ENCODE measurements at places on chromosomes 5 and 9.

DNA sequence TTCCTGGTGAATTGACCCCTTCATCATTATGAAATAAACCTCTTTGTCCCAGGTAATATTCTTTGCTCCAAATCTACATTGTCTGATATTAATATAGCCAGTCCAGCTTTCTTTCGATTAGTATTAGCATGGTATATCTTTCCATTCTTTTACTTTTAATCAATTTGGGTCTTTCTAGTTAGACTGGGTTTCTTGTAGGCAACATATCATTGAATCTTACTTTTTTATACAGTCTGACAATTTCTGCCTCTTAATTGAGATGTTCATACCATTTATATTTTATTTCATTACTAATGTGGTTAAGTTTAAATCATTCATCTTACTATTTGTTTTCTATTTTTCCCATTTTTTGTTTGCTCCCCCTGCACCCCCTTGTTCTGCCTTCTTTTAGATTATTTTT is 61.7 kb upstream of the LIFR start:
- no peak for DNase-seq

DNA sequence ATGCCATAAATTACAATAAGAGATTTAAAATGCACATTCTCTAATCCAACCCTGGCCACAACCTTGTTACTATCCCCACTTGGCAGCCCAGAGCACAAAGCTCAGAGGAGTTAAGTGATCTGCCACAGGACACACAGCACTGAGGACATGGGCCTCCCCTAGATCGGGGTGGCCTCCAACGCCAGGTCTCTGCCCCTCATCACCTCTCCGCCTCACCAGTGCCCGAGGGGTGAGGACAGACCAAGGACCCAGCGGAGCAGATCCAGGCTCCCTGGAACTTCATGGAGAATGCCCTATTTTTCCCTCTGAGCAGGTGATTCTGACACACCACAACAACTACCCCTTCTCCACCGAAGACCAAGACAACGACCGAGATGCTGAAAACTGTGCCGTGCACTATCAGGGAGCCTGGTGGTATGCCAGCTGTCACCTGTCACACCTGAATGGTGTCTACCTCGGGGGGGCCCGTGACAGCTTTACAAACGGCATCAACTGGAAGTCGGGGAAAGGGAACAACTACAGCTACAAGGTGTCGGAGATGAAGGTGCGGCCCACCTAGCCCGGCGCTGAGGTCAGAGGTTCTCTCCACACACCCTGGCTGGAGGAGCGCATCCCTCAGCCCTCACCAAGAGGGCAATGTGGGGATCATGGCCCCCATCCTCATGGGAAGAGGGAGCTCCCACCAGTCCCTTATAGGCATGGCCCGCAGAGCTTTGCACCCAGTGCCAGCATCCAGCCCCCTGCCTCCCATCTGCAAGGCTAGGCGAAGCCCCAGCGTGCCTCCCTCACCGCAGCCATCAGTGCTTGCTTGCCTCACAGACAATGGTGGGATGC is 12.5 kb upstream of the FCN2 start:
- no peak for DNase-seq

DNA sequence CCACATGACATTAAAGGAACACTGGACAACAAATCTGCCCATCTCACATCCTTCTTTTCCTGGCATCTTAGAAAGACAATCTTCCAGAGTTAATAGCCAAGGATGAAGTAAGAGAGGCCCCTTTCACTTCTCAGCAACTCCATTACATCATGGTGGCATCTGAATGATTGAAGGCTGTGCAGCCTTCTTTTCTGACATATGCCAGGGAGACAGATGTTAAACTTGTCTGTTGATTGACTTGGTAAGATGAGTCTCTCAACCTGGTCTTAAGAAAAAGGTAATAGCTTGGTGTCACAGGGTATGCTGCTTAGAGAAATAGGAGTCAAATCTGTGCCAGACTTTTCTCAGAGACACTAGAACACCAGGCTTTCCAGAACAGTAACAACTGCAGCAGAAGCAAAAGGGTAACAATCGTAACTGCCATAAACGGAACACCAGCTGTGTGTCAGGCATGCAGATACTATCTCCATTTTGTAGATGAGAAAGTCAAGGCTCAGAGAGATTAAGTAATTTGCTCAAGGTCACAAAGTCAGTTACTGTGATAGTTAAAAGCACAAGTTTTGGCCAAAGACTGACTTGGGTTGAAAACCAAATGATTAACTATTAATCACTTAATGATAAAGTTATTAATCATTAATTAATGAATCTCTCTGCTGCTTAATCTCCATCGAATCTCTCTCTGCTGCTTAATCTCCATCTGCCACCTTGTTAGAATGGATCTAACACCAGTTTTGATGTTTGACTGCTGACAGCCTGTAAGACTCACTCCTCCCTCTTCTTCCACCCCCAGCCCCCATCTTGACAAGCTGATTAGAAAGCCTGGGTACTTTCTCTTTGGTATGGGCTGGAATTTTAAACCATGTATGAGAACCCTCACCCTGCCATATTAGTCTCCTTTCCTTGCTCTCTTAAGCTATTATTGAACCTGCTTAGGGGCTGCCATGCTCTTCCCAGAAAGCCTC is 353.5 kb downstream of the ENC1 start:
- DNase-seq: no peak

GRCh38 chr5:177367981-177368868 is 10.5 kb downstream of the RGS14 start:
- no peak for DNase-seq
